ENCODE measurements at places on chromosomes 16 and 17.
A peak's percentile ranks its signal among the peaks of the same experiment; 100 is the strongest.

DNA sequence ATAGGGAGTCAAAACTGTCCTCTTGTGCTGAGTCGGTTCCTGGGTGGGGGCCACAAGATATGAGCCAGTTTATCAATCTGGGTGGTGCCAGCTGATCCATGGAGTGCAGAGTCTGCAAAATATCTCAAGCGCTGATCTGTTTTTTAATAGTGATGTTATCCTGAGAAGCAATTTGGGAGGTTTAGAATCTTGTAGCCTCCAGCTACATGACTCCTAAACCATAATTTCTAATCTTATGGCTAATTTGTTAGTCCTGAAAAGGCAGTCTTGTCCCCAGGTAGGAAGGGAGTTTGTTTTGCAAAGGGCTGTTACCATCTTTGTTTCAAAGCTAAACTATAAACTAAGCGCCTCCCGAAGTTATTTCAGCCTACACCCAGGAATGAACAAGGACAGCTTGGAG is 1.7 kb downstream of the TSPAN10 start:
- DNase-seq = no peak

DNA sequence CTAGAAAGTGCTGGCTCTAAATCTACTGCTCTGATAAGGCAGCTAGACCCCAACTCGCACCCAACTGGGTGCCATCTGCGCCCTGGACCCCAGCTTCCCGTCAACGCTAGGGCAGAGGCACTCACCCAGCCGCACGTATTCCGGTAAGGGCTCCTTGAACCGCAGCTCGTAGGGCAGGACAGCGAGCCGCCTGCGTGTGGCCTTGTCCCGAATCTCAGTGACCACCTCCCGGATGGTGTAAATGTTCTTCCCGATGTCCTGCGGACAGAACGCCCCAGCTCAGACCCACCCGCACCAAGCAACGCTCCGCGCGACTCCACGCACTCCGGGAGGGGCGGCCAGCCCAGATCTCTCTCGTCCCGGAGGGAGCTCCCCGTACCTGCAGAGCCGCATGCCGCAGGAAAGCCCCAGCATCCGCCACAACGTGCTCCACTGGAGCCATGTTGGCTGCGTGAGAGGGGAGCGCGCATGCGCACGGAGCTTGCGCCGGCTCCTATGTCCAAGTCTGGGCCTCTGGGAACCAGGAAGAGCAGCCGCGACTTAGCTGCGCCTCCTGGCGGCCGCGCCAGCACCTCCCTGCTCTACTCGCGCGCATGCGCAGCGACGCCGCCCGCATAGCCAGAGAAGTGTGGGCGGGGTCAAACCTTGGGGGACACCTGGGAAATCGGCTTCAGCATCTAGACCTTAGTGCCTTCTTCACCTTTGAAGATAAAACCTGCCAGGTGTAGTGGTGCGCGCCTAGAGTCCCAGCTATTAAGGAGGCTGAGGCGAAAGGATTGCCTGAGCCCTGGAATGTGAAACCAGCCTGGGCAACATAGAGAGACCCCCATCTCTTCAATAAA is at the start of gene NOB1:
Gene NOB1 (minus strand): TSS at position 458 of the 842 bp plus-strand sequence. CDS start 16 bp downstream, at position 442.
- peak; percentile 76 for DNase-seq

- no peak for DNase-seq
These were observed 32.7 kb downstream of the CDK5RAP3 start for GRCh38 chr17:48003417-48004151.

GRCh38 chr17:68085771-68086381 is 50.3 kb downstream of the KPNA2 start:
- no peak for DNase-seq

GRCh38 chr17:39094607-39095308 is 56.7 kb downstream of the PLXDC1 start:
- no peak for DNase-seq

DNA sequence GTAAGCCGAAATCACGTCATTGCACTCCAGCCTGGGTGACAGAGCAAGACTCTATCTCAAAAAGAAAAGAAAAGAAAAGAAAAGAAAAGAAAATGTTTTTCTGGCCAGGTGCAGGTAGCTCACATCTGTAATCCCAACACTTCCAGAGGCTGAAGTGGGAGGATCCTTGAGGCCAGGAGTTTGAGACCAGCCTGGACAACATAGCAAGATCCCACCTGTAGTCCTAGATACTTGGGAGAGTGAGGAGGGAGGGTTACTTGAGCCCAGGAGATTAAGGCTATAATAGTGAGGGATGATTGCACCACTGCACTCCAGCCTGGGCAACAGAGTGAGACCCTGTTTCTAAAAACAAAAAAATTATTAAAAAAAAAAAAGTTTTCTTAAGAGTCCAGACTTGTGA is 2.5 kb upstream of the ATP5MC1 start:
- no peak for DNase-seq

DNA sequence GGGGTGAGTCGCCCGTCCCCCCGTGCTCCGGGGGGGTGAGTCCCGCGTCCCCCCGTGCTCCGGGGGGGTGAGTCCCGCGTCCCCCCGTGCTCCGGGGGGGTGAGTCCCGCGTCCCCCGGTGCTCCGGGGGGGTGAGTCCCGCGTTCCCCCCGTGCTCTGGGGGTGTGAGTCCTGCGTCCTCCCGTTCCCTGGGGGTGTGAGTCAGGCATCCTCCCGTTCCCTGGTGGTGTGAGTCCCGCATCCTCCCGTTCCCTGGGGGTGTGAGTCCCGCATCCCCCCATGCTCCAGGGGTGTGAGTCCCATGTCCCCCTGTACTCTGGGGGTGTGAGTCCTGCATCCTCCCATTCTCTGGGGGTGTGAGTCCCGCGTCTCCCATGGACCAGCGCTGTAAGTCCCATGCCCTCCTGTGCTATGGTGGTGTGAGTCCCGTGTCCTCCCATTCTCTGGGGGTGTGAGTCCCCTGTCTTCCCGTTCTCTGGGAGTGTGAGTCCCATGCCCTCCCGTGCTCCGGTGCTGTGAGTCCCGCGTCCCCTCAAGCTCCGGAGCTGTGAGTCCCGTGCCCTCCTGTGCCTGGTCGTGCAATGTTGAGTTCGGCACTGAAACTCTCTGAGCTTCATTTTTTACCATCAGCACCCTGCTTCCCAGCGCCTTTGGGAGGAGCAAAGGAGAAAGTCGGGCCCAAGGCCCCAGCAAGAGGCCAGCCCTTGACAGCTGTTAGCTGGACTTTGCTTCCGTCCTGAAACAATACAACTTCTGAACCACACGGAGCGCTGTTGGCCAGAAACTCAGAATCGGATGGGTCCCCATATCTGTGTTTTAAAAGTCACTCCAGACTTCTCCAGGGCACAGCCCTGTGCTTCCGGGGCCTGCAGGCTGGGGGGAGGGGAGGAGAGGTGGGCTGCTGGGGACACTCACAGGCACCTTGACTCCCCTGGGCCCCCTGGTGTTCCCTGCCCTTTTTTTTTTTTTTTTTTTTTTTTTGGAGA is 11.5 kb upstream of the ZC3H18 start:
- no peak for DNase-seq

DNA sequence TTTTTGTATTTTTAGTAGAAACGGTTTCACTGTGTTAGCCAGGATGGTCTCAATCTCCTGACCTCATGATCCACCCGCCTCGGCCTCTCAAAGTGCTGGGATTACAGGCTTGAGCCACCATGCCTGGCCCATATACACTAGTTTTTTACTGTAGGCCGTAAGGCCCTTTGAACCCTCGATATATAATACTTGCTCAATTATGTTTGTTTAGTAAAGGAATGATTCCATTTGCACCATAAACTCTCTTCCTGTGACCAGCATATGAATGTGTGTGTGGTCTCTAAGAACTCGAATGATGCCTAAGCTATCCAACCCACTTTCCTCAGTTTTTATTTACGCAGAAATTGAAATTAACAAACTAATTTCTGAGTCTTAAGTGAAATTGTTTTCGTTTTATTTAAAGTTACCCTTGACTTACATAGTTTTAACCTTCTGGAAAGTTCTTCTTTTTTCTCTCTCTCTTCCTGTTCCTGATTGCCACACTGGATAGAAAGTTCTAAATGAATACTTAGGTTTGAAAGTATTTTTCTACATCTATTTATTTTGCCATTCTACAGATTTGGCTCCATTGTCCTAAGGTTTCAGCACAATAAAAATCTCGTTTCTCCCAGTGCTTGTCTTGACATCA is 37.9 kb downstream of the PIGL start:
- DNase-seq = no peak

DNA sequence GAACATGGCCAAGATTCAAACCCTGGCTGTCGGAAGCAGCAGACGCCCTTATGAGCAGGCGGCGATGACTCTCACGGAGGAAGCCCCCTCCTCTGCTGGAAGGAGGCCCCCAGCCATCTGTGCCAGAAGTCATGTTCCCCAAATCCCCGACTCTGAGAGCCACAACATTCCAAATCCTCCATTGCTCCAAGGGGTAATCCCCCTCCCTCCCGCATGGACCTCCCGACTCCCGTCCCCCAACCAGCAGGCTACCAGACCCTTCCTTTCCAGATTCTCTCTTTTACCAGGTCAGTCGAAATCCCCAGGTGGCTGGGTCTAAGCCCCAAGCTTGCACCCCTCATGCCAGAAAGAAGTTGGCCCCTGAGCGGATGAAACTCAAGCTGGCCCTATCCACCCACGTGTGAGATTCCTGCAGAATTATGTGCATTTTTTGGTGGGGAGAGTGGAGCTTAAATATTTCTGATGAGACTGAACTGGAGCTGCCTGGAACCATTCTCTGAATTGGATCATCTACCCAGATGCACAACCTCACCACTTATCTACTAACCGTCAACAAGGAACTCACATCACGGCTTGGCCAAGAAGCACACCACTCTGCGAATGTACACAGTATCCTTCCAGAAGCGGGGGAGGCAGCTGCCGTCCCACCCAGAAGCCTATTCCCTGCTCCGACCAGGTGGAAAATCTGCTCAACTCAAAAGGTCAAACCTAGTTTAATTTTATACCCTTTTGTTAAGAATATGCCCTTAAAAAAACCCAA is 283.5 kb downstream of the C16orf95 start:
- DNase-seq = no peak

DNA sequence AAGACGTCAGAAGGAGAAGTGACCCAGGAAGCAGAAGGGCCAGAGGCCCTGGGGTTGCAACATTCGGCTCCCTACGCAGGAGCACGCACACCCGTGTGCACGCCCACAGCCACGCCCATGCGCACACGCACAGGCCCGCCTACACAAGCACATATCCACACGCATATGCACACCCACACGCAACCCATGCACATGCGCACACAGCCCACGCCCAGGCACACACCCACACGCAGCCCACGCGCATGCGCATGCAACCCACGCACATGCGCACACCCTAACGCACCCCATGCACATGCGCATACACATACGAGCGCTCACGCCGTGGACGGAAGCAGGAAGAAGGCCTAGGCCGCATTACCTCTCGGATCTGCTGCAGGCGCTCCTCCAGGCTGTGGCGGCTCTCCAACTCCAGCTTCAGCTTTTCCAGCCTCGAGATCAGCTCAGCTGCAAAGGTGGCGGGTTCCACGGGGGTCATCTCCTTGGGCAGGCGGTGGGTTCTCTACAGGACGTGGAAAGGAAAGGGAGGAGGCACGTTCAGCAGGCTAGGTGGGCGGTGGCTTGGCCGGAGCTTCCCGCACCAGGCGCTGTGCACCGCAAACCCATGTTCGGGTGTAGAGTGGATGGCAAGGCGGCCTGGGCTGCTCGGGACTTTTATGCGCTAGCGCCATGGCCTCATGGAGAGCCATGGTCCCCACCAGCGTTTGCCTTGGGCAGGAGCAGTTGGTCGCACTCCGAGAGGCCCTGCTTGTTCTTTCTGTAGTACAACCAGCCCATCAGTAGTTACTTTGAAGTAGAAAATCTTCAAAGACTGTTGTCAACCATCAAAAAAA is 23.4 kb downstream of the AXIN2 start:
- DNase-seq = no peak

- no peak for DNase-seq
These were observed 69.1 kb downstream of the COPRS start for GRCh38 chr17:31789707-31790505.

DNA sequence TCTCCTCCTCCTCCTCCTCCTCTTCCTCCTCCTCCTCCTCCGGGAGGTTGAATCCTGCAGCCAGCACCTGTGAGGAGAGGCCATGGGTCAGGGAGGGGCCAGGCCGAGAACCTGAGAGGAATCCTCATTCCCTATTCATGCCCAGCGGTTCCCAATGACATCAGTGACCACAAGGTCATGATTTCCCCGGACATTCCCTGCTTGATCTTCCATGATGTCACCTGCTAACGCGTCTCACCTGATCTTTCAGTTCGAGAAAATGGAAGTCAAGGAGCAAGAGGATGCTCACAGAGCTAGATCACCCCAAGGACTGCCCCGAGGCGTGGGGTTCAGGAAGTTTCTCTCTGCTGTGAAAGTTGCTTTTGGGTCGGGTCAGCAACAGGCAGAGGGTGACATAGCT is 5.4 kb downstream of the APOBR start:
- DNase-seq = no peak

DNA sequence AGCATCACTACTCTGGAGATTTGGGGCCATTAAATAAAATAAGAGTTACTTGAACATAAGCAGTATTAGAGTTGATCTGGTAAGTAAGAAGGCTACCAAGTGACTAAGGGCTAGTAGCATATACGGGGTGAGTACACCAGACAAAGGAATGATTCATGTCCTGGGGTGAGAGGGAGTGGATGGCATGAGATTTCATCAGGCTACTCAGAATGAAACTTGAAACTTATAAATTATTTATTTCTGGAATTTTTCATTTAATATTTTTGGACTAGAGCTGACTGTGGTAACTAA is 2.3 kb downstream of the SLFN5 start:
- DNase-seq = no peak

GRCh38 chr17:13074026-13074425 is 56.2 kb upstream of the ELAC2 start:
- no peak for DNase-seq

GRCh38 chr17:17859909-17860765 is 23.4 kb upstream of the SREBF1 start:
- DNase-seq = no peak

GRCh38 chr17:41917679-41918313 is 955 bp downstream of the ACLY start:
- no peak for DNase-seq

GRCh38 chr17:11852912-11853311 is 144.4 kb downstream of the ZNF18 start:
- no peak for DNase-seq

DNA sequence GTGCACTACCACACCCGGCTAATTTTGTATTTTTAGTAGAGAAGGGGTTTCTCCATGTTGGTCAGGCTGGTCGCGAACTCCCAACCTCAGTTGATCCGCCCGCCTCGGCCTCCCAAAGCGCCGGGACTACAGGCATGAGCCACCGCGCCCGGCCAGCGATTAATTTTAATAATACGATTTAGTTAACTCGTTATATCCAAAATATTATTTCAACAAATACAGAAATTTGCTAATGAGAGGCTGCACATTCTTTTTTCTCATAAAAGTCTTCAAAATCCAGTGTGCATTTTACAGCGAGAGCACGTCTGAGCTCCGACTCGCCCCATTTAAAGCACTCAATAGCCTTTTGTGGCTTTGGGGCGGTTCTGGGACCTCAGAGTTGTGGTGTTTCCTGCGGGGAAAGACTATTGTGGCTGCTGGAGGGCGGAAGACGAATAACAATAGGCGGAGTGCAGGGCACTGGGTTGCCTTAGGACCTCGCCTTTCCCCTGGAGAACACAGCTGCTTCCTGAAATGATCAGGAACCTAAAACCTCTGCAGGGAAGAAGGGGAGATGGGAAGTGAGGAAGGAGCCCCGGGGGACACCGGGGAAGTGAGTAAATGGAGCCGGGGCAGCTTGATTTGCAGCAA is 2.9 kb upstream of the ZSCAN10 start:
- no peak for DNase-seq

All from esophagus squamous epithelium (tissue), 5 donors.